Activated naive CD4-positive, alpha-beta T cell treated with anti-CD3 and anti-CD28 coated beads, Interleukin-2, amount 10 ng/mL, durations not matched to agents 7 days and 5 days (primary cell): ENCODE measurements at places on chromosomes 6 and 20.

GRCh38 chr6:169266261-169266660, 12.6 kb upstream of the THBS2 start:
- no peak for DNase-seq

GRCh38 chr6:53765270-53765669, 29.5 kb upstream of the LRRC1 start:
- no peak for DNase-seq

DNA sequence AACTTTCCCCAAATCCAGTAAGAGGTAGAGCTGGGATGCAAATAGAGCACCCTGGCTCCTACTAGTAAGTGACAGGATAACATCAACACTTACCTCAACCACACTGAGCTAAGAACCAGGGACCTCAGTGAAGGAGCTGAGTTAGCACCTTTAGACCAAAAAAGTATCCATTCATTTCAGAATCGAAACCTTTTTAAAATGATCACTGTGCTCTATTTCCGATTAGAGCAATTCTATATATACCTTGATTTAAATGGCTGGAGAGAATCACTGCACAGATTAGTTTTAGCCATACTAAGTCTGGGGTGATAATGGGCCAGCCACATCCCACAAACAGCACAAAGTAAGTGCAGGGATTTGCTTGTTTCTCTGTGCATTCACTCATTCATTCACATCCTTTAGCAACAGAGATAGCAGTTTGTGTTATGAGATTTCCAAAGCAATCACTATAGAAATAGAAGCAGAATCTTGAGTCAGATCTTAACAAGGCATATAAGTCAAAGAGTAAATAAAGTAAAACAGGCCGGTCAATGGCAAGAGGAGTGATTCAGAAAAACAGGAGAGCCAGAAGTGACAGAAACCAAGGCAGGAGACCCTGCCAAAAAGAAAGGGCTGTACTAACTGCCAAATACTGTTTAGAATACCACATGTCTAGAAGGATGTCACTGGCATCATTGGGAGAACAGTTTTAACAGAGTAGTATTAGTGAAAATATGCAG, 136.3 kb downstream of the KIF13A start:
- DNase-seq = no peak

DNA sequence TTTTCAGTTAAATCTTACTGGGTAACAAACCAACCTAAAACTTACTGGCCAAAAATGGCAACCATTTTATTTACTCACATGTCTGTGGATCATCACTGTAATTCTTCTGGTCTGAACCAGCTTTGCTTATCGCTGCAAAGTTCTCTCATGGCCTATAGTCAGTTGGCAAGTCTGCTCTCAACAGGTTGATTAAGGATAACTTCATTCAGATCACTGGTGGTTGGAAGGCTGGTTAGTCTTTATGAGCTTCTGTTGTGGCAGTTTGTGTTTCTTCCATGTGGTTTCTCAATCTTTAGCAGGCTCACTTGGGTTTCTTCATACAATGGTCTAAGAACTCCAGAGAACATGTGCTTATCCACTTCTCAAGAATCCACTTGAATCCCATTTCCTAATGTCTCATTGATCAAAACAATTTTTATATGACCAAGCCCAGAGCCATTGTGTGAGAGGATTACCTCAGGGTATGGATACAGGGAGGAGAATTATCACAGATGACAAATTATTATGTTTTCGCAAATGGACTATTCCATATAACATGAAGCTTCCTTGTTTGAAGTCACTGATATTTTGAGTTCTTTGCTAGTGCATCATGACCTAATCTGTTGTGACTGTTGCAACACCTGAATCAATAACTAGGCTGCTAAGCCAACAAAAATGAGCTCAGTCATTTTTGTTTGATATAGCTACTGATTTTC, 155.4 kb upstream of the BMP2 start:
- DNase-seq = no peak

DNA sequence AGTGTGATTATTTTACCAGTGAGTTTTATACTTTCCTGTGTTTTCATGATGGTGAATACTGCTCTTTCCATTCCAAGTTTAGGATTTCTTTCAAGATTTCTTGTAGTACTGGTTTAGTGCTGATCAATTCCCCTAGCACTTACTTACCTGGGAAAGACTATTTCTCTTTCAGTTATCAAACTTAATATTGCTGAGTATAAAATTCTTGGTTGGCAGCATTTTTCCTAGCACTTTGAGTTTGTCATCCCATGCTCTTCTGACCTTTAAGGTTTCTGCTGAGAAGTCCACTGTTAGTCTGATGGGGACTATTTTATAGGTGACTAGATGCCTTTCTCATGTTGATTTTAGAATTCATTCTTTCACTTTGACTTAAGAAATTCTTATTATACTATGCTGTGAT, 842.8 kb upstream of the CITED2 start:
- no peak for DNase-seq

DNA sequence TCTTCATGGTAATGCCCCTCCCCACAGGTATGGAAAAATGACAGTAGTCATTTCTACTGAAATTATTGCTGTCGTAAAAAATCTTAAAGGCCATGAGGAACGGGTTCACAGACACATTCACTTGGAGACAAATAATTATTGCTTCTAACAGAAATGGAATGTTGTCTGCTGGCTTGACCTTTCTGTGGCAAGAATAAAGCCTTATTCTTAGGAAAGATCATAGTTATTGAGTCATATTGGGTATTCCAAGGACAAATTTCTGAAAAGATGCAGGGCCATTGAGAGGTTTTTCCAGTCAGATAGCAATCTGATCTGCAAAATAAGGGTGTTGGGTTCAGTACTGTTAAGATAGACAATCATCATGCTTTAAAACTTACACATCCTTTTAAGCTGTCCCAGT, 29.2 kb downstream of the AKAP7 start:
- DNase-seq = no peak

GRCh38 chr6:28567506-28567905, 41.8 kb downstream of the GPX5 start:
- DNase-seq = no peak

GRCh38 chr20:43925801-43926200, 11.1 kb downstream of the TOX2 start:
- DNase-seq = no peak

DNA sequence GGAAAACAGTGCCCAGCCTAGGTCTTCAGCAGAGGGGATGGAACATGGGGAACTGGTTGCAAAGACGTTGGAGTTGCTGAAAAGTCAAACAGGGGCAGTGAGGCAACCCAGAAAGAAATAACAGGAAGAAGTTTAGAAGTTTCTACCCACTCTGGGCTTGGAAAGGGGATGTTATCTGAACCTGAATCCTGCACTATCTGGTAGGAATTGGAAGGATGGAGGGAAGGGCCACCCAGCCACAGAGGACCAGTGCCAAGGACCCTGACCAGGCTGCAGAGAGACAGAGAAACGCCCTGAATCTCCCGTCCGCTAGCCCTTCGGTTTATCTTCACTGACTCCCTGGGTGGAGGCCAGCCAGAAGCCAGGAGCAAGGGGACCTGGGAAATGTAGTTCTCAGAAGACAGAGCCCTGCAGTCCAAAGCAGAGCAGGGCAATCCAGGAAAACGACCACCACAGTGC, 217.3 kb upstream of the RREB1 start:
- no peak for DNase-seq
